ENCODE measurements at places on chromosomes 2 and 18.

DNA sequence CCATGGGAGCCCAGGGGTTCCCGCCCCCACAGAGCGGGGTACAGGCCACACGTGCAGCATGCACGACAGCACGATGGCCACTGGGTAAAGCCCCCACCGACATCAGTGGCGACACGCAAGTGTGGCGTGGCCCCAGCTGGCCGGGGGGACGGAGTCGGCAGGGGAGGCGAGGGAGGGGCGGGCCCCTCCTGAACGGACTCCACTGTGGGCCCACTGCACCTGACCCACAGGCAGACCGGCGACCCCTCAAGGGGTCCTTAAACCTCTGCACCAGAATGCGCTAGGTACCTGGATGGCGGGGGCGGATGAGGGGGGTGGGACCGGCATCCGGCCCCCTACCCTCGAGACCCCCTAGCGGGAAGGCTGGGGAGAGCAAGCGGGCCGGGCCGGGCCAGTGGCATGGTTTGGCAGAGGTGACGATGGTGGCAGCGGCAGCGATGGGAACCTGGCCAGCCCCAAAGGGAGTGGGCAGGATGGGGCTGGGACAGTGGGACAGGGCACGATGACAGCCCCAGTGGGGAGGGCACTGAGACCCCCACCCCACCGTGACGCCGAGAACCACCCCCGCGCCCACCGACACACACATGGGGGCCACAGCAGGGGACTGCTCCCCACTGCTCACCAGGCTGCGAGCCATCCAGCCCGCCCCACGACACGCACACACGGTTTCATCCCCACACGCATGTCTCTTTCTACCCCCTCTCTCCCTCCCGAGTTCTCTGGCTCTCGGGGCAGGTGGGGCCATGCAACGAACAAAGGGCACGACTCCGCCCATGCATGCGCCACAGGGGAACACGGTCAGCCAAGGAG, 91.9 kb upstream of the ANKRD30BL start:
- no peak for DNase-seq

- no peak for DNase-seq
Measured at GRCh38 chr2:30613001-30613400, 166.0 kb downstream of the LCLAT1 start.

GRCh38 chr18:2535419-2535910, 35.8 kb downstream of the METTL4 start:
- no peak for DNase-seq

- DNase-seq, result no peak
Measured at GRCh38 chr2:160064916-160065315, 2.5 kb upstream of the PLA2R1 start.

GRCh38 chr18:4196351-4196750, 258.8 kb downstream of the DLGAP1 start:
- no peak for DNase-seq

- DNase-seq, result no peak
Measured at GRCh38 chr2:171227066-171227782, 66.5 kb upstream of the TLK1 start.

- no peak for DNase-seq
Measured at GRCh38 chr2:119487434-119488244, 36.6 kb downstream of the SCTR start.

- no peak for DNase-seq
Measured at GRCh38 chr2:217947383-217948350, 55.1 kb downstream of the TNS1 start.

DNA sequence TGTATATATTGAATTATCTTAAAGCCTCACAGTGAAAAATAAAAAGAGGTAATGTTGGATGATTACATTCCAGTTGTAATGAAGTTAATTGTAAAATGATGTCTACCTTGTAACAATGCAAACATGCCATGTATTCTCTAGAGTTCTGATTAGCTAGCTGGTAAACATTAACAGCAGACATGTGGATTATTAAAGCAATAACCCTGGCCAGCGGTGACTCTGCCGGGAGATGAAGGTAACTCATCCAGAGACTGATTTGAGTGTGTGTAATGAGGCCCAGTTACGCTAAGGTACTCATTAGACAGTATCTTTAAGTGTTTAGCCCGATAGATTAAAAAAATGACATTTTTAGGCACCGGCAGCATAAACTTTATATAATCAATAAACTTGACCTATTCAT, 79.6 kb upstream of the REV1 start:
- DNase-seq, result no peak

- DNase-seq, result peak; percentile 40
Measured at GRCh38 chr2:29223851-29224692, 108.9 kb downstream of the CLIP4 start.

GRCh38 chr2:141589314-141589713, 541.5 kb downstream of the LRP1B start:
- DNase-seq, result no peak

DNA sequence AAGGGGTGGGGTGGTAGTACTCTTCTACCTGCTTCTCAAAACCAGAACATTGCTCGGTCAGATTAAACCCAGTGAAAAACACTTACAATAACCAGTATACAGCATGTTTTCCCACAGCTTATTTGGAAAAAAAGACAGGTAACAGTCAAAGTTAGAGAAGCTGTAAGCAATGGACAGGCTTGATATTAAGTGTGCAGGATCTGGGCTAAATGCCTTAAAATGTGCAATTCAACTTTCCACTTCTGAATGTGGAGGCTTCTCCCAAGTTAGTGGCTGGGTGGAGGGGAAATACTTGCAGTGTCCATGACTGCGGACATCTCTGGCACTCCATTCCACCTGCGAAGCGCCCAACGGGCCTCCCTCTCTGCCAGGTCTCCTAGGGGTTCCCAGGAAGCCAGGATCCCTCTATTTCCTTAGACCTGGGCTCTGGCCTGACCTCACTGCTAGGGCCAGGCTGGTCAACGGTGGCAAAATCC, 5.3 kb downstream of the ZEB2 start:
- no peak for DNase-seq

- no peak for DNase-seq
Measured at GRCh38 chr2:144518748-144519596, 947 bp downstream of the ZEB2 start.

GRCh38 chr2:220785178-220785577, 786.9 kb downstream of the EPHA4 start:
- peak; percentile 52 for DNase-seq

DNA sequence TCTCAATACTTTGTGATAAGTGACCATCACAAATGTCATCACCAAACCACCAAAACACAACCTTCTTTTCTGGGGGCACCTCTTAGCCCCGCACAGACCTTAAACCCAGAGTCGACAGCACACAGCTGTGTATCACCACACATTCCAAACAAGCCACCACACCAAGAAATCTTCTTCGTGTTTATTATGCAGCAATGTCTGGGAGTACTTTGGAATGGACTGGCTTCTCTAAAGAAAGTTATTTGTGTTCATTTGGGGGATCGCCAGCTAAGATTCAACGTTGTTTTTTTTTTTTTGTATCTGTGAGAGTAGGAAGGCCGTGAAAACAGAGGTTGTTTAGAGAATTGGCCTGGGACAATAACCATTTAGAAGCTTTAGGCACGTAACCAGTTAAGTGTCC, 1.1 kb upstream of the MTA3 start:
- no peak for DNase-seq

DNA sequence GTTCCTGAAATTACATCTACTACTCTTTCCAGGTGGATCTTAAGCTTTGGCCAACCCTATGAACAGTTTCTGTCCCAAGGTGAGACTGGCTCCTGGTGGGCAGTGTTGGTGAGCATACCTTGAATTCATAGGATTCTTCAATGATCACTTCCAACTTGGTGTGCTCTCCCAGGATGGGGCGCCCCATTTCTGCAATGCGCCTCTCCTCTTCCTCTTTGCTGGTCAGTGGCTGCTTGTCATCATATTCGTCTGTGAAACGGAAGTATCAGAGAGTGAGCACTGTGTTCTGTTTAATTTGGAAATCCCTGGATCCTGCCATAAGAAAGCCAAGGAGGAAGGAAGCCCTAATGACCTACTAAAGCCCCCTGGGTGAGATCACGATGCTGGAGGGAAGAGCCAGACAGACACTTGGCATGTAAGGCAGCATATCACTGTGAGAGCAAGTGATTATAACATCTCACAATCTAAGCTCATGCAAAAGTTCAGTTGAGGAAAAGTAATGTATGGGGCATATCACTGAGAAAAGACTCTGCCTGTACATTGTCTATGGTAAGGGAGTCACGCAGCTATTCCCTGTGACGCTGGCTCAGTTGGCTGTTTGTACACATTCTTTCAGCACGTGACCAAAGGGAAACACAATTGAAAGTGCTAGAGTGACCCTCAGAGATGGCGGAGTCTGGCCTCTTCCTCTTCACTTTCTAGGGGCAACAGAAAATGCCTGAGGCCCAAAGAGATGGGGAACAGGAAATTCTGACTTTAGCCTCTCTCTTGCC, 287.0 kb downstream of the SLC8A1 start:
- no peak for DNase-seq

DNA sequence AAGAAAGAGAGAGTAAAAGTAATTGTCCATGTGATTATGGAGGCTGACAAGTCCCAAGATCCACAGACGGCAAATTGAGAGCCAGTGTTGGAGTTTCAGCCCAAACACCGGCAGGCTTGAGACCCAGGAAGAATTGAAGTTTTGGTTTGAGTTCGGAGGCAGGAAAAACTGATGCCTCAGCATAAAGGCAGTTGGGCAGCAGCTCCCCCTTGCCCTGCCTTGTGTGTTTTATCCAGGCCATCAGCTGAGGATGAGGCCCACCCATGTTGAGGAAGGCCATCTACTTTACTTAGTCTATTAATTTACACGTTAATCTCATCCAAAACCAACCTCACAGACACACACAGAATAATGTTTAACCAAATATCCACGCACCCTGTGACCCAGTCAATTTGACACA, 64.6 kb upstream of the SERPINE2 start:
- no peak for DNase-seq

- no peak for DNase-seq
Measured at GRCh38 chr2:11419781-11420180, 46.2 kb downstream of the E2F6 start.

DNA sequence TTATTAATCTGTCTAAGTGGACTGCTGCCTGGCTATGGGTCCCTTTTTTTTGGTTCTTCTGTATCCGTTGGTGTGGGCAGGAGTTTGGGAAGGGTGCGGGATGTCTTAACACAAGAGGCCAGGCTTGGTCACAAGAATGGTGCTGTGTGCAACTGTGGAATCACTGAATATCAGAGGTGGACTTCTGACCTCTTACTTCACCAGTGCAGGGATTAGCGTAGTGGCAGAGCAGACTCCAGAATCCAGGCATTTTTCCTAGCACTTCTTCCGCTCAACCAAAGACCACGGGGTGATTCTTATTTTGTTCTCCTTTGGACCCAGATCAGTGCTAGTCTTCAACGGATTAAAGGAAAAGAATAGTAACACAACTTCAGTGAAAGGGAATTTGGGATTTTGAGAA, 254.3 kb upstream of the TNP1 start:
- DNase-seq, result no peak
